AML-193 (cell line): ENCODE measurements at places on chromosomes 12 and 14.
A peak's percentile ranks its signal among the peaks of the same experiment; 100 is the strongest.

GRCh38 chr12:106753526-106753925, 21.0 kb upstream of the RIC8B start:
- DNase-seq, result no peak

GRCh38 chr12:28507867-28508266, 317.6 kb downstream of the CCDC91 start:
- no peak for DNase-seq

DNA sequence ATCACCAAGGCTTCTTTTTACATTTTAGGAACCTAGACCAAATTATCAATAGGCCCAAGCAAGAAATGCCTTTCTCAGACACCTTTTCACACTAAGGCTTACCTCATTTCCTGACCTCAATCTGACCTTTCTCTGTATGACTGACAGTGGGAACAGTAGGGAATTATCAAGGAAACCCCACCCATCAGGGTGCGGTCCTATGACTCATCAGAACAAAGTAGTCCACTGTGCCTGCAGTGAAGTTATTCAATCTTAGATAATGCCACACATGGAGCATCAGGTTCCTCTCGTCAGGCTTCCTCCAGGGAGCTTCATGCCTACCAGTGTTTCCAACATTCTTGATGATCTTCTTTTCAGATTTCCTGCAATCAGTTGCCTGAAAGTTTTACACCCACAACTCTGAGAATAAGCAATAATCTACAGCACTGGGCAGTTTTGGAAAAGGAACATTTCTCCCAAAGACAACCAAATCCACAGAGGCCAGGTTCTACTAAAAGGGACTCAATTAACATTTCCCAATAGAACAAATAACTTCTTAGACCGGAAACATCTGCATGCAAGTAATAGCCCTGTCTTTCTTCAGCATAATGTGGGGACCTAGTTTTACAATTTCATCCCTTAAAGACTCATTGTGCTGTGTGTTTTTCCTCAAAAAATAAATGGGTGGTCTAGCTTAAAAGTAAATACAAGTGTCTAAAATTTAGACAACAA, 35.9 kb upstream of the TMTC2 start:
- no peak for DNase-seq

DNA sequence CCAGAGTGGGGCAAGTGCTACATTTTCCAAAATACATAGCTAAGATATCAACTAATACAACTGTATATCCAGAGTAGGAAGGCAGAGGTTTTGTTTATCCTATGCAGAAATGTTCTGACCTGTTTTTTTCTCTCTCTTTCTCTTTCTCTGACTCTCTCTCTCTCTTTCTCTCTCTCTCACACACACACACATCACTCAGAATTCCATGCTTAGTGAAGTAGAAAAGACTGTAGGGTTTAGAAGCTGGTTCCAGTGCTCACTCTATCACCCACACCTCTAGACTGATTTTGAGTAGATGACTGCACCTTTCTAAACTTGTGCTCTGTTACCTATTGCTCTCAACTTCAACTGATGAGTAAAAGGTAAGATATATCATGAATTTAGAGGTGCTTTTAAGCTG, 356.7 kb downstream of the LRIG3 start:
- no peak for DNase-seq

DNA sequence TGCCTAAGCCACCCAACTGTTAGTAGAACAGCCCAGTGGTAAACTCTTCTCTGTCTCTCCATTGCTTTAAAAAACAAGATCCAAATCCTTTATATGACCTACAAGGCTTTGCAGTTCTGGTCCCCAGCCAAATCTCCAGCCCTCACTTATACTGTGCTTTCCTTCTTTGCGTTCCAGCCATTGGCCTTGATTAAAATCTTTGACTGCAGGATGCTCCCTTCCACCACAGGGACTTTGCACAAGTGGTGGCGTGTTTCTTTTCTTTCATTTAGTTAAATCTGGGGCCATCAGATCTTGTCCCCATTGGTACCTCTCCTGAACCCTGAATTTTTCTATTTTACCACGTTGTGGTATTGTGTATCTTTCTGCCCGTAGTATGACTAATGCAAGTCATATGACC, 183.7 kb downstream of the VRK1 start:
- no peak for DNase-seq

DNA sequence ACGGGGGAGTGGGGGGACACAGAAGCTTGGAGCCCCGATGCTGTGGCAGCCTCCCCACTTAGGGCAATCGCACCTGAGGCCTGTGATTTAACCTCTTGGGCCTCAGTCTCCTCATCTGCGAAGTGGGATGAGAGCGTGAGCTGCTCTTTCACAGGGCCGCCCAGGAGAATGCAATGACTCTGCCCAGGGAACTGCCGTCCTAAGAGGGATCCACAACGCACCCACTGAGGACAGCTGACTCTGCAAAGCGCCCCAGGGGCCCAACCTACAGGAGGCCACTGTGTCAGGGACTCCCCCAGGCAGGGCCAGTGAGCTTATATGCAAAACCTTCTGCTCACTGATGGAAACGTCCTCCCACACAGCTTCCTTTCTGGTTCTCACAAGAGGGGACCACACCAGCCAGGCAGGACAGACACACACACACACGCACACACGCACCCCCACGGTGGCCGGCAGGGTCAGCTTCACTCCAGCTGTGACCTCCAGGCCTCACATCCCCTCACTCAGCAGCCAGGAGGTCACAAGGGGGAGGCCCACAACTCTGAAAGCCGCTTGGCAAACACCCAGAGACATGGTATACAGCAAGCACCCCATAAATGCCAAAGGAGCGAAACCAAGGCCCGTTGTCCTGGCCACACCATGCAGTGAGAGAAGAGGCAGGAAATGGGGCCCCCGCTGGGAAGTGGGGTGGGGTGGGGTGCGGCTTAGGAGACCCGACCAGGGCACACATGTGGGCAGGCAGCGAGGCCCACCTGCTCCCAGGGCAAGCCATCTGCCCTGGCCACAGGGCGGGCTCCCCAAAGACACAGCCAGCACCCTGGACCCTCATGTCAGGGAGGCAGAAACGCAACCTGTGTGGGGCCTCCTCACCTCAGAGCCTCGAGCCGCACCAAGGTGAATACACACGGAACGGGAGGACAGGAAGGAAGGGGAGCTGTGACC, 73.3 kb downstream of the NCOR2 start:
- DNase-seq, result no peak

DNA sequence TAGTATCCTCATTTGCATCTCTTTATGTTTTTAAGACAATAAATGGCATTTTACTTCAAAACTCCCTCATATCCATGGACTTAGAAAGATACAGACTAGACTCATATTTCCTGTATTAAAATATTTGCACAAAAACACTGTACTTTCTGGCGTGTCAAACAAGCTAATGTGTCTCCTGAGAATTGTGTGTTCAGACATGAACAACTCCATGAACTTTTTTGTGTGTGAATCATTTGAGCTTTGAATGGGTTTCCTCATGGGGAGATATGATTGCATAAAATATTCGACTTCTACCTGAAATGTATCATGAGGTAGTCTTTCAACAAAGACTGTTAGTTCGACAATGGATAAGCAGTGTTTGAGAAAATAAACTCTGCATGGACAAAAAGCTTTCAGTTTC, 58.8 kb downstream of the TMEM30B start:
- no peak for DNase-seq

GRCh38 chr12:106285982-106286381, 16.6 kb upstream of the TCP11L2 start:
- DNase-seq, result no peak

DNA sequence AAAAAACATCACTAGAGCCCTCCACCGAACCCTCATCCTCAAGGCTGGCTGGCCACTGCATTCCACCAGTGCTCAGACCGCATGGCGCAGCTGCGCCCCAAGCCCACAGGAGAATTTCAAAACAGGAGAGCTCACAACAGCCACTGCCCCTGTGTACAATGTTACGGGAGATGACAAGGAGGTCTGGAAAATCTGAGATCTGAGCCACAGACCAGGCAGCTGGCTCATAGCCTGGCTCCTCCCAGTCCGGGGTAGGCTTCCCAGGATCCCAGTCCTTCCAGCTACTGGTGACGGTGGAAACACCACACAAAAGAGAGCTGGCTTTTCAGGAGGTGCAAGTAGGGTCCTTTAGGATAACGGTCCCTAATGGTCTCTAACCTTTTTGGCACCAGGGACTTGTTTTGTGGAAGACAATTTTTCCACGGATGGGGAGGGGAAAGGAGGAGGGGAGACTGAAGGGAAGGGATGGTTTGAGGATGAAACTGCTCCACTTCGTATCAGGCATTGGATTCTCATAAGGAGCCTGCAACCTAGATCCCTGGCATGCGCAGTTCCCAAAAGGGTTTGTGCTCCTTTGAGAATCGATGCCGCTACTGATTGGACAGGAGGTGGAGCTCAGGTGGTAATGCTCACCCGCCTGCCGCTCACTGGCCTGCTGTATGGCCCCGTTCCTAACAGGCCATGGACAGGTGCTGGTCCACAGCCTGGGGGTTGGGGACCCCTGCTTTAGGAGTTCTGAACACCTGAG, 23.0 kb upstream of the NRDE2 start:
- no peak for DNase-seq

DNA sequence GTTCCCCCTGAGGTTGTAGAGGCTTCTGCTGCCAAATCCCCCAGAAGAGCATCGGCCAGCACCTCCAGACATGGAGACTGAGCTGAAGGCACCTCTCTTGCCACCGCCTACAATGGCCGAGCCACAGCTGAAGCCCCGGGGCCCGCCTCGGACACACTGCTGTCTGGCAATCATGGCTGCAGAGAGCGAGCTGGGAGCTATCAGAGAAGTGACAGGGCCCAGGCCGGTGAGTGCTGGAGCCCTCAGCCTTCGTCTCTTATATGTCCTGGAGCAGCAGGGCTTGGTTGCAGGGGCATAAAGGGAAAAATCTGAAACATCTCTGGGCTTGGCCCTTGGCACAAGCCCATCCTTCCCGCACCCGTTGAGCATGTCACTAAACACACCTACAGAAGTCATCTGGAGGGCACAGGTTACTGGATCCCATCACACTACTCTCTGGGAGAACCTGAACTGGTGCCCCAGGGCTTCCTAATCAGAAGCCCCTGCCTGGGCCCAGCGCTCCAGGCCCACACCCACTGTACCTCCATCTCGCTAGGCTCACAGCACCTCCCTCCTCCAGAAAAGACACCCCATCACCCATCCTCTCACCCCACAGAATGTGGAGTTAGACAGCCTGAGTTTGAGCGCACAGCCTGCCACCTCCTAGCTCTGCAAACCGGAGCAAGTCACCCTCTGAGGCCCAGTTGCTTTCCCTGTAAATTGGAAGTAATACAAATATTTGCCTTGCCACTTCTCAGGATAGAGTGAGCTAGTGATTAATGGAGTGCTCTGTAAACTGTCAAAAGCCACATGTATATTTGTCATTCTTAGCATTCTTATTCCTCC, at the start of gene KRT4:
TSS of gene KRT4 (minus strand) at position 232 of the 825 bp plus-strand sequence. CDS start at position 174, 58 bp downstream.
- DNase-seq, result no peak

DNA sequence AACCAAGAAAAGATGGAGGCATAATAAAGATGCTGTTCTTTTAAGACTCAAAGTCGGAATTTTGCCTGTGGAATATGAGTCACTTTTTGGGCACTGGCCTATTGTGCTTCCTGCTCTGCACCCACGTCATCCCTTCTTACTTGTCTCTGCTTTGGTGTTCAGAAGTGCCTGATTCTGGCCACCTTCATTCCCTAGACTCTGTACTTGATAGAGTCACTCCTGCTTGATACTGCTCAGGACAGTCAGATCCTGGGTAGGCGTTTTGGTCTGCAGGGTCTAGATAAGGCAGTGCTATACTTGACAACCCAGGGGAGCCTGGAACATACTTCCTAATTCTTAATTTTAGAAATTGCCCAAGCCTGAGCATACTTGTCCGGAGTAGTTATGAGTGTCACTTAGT, 1.9 kb downstream of the LRRK2 start:
- DNase-seq, result peak; percentile 22

DNA sequence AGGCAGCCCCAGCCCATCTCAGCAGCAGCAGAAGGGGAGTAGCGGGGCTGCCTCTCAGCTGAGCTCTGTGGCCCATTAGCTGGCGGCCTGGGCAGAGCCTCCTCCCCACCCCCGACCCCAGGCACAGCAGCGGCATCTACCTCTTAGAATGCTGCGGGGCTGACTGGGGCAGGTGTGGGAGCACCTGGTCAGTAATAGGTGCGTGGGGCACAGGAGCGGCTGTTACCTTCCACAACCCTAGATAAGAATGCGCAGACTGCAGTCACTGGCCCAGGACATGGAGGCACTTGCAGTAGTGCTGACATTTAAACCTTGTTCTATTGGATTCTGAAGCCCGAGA, 35.6 kb downstream of the SYNE3 start:
- DNase-seq, result no peak

- DNase-seq, result no peak
Observed at GRCh38 chr14:23636317-23637211, at the start of gene DHRS2. TSS of gene DHRS2 (plus strand) at chr14:23636364. CDS start at chr14:23638865, 2,501 bp downstream.

DNA sequence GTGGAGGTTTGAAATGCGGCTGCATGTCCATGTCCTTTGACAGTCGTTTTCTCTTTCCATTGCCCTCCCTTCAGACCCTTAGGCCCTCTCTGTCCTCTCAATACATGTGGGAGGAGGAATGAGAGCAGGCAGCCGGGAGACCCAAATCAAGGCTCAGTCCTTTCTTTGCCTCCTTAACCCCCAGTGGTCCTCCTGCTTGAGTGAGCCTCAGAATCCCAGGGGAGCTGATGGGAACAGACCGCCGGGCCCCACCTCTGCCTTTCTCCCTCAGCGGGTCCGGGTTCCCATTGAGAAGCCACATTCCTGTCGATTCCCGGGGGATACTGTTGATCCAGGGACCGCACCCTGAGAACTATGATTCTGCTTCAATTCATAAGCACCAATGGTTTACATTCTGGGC, 77.9 kb upstream of the RFLNA start:
- DNase-seq, result no peak

DNA sequence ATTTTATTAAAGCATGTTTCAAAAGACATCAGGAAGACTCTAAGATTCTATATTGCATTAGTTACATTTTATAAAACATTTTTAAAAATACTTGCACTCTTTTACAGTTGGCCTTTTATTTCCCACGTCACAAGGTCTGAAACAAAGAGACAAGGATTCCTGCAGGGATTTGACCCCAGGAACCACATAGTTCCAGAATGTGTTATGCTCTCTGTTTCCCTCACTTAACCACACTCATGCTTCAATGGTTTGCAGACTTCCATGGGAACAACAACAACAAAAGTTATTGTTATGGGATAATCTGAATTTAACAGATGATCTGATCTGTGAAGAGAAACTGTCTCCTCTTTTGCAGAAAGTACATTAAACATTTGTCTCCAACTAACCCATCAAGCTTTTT, 104.3 kb upstream of the PPFIA2 start:
- DNase-seq, result no peak

- DNase-seq, result no peak
Observed at GRCh38 chr12:46763230-46763629, 62.6 kb downstream of the SLC38A4 start.

- DNase-seq, result no peak
Observed at GRCh38 chr12:10052193-10052913, 21.9 kb downstream of the CLEC9A start.

- DNase-seq, result no peak
Observed at GRCh38 chr12:79678306-79678705, 12.5 kb downstream of the PAWR start.

DNA sequence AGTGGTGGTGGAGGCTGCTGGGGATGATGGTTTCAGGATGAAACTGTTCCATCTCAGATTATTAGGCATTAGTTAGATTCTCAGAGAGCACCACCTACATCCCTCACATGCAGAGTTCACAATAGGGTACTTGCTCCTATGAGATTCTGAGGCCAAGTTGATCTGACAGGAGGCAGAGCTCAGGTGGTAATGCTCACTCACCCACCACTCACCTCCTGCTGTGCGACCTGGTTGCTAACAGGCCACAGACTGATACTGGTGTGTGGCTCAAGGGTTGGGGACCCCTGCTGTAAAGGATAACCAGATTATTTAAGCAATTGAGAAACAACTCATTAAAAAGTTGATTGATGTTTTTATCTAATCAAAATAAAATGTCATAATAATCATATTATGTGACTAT, 248.5 kb downstream of the RERGL start:
- DNase-seq, result no peak
